ENCODE measurements at places on chromosomes 1 and 21.

DNA sequence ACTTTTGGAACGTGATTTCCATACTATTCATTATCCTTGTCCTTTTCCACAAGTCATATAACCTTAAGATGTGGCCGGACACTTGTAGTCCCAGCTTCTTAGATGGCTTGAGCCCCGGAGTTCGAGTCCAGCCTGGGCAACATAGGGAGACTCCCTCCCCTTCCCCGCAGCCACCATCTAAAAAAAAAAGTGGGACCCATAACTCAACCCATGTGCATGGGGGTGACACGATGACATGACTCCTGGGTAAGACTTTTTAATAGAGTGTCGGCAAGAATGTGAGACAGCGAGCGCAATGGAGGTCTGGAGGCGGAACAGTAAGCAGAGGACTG is 25.7 kb downstream of the MIA3 start:
- no peak for DNase-seq

DNA sequence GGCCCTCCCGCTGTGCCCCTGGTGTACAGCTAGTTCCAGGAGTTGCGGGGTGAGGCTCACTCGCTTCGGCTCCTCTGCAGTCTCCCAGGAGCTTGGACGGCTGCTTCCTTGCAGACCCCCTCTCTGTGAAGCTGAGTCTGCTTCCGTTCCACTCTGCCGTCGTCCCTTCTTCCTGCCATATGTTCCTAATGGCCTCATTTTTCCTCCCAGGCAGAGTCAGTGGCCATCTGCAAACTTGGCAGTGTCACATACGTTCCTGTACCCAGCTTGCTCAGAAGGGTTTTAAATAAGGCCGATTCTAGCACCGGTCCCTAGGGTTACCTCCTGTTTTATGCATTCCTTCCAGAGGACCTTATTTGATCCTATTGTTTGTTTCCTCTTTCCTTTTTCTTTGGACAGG is 21.3 kb downstream of the ACTL8 start:
- DNase-seq: no peak

DNA sequence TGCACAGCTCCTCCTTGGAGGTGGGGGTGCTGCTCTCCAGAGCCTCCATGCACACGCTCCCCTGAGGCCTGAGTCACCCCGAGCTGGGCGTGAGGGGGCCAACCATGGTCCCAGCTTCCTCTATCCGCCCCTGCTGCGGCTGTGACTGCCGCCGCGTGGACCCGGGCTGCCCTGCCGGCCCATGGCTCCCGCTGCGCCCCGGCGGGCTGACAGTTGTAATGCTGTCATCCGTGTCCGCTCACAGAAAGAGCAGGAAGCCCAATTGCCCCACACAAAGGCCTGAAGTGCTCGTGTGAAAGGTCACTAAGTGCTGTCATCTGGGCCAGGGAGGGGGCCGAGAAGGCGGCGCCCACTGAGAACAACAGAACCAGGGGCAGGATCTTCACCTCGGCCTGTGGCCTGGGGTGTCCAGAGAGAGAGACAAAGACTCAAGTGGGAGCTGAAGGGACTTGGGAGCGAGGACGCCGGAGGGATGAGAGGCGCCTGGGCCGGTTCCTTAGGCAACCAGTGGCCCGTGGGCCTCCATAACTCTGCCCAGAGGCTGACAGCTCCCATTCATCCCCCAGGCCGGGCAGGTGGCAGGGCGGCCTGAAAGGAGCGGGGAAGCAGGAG is 31.5 kb downstream of the OLIG1 start:
- no peak for DNase-seq

DNA sequence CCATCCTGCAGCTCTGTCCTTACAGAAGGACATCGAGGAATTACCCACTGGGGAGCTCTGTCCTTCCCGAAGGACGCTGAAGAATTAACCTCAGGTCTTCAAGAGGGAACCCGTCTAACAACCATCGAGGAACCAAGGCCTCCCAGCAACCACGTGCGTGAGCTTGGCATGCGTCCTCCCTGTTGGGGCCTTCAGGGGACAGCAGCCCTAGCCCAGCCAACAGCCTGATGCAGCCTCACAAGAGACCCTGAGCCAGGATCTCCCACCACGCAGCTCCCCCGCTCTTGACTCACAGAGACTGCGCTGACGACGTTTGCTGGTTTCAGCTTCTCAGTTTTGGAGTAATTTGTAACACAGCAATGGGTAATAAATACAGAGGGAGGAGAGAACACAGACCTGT is 19.6 kb upstream of the AGPAT3 start:
- DNase-seq: no peak

GRCh38 chr1:53328541-53329499 is 950 bp upstream of the LRP8 start:
- DNase-seq: no peak

DNA sequence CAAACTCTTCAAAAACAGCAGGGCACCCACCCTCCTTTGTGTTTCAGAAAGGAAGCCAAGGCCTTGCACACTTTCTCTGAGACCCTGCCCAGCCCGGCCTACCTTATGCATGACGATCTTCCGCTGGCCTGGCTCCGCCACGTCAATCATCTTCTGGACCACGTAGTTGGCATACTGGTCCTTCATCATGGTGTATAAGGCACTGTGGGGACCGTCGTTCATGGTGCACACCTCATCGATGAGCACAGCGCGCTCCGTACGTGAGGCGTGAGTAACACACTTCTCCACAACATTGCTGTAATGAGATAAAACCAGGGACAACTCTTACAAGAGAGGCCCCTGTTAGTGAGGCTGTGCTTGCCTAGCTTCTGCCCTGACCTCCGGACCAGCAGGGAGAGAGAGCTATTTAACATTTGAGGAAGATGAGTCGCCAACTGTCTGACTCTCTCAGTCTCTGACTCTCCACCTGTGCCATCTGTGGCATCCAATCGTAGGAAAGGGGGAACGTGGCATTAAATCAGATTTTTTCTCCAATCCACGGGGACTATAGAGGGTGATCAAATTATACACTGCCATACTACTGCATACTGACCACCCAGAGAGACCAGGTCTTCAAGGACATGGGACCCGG is 28.1 kb upstream of the SDC3 start:
- DNase-seq: no peak

GRCh38 chr1:149936992-149937705 is 470 bp upstream of the MTMR11 start:
- DNase-seq: no peak

DNA sequence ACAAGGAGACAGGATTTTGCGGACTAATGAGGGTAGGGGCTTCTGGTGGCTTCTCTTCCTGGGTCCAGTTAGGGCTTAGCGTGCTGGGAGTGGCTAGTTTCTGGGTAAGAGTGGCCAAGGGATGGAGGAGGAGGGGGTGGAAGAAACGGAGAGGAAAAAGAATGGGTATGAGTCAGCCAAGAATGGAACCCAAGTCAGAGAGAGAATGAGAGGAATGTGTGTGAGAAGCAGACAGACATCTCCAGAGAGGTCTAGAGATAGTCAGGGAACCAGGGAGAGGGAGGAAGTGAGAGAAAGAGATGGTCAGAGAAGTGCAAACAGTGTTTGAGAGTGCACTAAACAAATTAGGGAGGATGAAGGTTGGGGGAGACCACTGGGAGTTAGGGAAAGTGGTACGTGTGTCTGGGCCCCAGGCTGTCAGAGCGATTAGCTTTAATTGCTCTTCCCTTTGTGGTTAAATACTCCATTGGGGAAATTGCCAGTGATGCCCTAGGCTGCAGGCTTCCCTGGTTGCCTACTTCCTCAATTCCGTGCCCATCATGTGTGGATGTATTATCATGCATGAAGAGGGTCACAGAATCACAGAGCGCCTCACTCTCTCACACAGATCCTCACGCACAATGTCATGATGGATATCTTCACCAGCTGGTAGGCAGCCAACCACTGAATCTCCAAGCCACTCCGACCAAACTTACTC is 1.4 kb downstream of the PEA15 start:
- DNase-seq: peak; percentile 76
